ENCODE measurements at places on chromosomes 5 and 9. TPM values are rescaled to one million over a fixed set of nuclear protein-coding genes. Genes with fewer than 3 reads are reported as not detected.

Gene CCL21
- polyA plus RNA-seq, result 11.4 TPM

Gene LRRTM2
- polyA plus RNA-seq, result 0.64 TPM

Gene ZCCHC10
- 22.5 TPM for polyA plus RNA-seq

DNA sequence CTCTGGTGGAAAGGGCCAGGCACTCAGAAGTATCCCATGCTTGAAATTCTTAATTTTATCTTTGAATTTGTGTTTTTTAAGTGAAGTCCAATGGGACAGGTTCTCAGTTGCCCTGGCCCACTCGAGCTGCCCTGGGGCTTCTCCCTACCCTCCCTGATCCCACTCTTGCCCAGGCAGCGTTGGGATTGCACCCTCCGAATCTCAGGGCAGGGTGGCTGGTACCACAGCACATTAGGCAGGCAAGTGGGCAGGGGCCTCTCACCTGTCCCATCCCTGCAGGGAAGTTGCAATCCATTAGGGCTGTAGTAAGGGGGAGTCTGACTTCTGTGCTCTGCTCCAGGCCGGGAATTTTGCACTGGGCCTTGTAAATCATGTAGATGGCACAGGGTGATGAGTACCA, 2.7 kb downstream of the RUFY1 start:
- DNase-seq, result no peak

- peak; percentile 60 for DNase-seq
Observed at GRCh38 chr5:83035373-83036100, 41.7 kb downstream of the TMEM167A start.

DNA sequence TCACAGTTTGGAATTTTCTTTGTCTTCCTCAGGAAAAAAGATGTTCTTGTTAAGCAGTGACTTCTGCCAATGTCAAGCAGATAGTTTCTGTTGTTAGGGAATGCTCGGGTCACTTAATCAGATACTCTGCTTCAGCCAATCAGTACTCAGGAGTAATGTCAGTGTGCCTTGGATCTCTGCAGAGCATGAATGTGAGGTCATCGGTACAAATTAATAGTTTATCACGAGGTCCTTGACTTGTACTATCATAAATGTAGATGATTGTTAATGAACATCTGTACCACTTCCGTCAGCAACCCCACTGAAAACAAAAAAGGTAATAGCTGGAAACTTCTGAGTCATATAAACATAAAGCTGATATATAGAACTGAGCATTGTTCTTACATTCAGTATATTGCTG, 73.6 kb downstream of the FBXL7 start:
- DNase-seq, result no peak

DNA sequence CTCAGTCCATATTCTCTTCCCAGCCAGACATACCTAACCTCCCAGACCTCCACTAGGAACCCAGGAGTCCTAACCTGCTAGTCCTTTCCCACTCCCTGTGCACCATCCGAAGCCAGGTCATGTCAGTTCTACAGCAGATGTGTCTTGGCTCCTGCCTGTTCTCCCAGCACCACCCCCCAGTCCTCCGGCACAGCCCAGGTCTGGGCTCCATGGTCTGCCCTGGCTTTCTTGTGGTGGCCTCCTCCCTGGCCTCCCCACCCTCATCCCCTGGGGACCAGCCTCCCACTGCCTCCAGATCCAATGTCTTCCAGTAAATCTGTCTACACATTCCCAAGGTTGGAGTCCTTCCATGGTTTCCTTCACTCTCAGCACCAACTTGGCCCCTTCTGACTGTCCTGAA, 20.0 kb downstream of the KCNIP1 start:
- no peak for DNase-seq

DNA sequence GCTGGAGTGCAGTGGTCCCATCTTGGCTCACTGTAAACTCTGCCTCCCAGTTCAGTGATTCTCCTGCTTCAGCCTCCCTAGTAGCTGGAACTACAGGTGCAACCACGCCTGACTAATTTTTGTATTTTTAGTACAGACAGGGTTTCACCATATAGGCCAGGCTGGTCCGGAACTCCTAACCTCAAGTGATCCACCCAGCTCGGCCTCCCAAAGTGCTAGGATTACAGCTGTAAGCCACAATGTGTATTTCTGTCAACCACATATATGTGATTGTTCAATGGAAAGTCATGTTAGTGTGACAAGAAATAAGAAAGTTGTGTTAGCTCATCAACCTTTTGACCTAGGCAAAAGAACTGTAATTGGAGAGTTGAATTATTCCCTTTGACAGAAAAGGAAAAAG, 677.1 kb upstream of the CHD1 start:
- no peak for DNase-seq

DNA sequence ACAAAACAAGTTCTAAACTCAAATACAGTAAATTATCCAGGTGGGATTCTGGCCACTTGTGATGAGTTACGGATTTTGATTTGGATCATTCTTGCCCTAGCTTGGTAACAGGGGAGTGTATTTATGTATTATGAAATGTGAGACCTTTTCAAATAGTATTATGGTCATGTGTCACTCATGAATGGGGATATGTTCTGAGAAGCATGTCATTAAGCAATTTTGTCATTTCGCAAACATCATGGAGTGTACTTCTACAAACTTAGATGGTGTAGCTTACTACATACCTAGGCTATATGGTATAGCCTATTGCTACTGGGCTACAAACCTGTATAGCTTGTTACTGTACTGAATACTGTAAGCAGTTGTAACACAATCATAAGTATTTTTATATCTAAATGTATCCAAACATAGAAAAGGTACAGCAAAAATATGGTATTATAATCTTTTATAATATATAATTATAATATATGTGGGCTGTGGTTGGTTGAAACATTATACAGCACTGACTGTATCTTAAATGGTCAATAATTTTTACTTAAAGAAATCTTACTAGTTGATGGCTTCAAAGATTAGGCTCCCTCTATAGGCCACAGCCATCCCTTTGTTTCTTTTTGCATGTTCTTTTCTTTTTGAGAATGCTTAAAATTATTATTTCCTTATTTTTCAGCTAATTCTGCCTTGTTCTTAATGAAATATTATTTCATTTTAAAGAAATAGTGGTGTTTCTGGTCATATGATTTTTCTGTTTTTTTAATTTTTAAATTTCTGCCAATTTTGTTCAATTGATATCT, 128.4 kb downstream of the MAST4 start:
- DNase-seq, result no peak

DNA sequence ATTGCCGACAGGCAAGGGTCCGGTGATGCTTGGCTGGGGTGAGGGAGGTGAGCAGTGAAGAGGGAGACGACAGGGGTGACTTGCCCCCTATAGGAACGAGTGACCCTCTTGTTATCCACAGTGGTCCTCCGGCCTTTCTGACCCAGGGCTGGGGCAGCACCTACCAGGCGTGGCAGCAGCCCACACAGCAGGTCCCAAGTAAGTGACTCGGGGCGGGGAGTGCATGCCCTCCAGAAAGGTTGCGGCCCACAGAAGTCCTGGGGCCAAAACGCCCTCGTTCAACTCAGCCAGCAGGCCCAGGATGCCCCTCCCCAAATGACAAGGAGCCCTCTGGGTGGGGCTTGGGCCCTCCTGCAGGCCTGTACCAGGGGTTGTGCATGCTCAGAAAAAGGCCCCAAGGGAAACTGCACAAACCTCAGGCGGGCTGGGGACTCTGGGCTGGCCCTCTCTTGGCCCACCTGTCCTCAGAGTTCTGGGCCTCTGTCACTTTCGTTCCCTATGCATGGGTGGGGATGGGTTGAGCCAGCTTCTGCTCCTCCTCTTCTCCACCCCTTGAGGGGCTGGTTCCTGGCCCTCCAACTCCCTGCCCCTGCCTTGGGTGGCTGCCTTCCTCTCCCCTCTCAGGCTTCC, 32.2 kb upstream of the PRDM12 start:
- no peak for DNase-seq

DNA sequence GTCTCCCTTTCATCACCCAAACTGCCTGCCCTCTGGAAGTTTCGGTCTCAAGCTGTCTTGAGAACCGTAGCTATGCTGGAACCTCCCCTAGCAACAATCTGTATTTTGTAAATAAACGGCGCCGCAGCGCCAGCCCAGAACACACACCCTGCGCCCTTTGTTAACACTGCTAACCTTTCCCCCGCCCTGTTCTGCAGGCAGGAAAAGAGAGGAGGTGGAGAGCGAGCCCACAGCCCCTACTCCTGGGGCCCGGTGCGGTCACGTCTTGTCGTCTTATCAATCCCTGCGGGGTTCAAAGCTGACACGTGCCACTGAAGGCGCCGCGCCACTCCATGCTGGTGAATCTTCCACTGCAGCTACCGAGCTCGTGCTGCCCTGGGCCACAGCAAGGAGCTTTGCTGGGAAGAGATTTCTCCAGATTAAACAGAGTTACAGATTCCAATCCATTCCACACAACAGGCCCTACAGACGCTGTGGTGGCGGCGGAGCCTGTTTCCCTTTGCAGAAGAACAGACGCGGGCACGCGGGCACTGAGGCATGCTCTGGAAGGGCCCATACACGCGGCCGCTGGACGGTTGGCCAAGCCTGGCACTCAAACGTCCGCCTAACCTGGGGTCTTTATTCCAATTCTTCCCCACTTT, 25.3 kb downstream of the ZDHHC11B start:
- peak; percentile 48 for DNase-seq

- DNase-seq, result peak; percentile 41
Observed at GRCh38 chr5:6766604-6767093, 53.4 kb downstream of the TENT4A start.

- no peak for DNase-seq
Observed at GRCh38 chr9:5554254-5554653, 43.9 kb downstream of the PDCD1LG2 start.

GRCh38 chr9:68949271-68950000, 64.5 kb downstream of the PRKACG start:
- DNase-seq, result no peak

GRCh38 chr5:77546-77945, 14.4 kb upstream of the PLEKHG4B start:
- no peak for DNase-seq

DNA sequence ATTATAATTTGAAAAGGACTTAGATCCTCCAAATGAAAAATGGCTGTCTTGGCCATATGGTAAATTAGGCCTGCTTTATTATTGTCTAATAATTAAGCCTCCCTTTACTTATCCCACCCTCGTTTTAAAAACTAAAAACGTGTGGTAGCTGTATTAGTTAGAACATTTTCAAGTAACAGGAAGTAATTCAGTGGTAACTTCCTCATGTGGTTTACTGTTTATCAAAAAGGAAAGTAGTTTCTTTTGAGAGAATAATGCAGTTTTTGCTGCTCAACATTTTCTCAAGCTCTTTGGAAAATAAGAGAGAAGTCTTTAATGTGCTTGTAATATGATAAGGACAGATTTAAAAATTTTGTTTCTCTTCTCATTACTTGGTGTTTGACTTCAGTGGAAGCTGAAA, 26.0 kb downstream of the ZCCHC7 start:
- no peak for DNase-seq

DNA sequence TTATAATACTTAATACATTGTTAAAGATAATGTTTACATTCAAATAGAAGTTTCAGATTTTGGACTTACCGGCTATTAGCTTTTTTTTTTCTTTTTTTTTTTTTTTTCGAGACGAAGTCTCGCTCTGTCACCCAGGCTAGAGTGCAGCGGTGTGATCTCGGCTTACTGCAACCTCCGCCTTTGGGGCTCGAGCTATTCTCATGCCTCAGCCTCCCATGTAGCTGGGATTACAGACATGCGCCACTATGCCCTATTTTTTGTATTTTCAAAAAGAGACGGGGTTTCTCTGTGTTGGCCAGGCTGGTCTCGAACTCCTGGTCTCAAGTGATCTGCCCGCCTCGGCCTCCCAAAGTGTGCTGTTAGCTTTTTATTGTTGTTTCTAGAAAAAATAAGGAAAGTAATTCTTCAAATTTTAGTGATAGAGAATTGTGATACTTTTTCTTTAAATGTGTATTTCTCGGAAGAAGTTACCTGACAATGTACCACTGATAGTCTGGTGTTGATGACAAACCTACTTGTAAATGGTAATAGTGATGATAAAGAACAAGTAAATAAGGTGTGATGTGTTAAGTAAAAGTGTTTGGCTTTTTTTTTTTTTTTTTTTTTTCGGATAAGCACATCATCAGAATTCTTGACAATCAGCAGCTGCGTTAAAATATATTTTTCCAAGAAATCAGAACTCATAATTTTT, 2.7 kb downstream of the CDC42SE2 start:
- no peak for DNase-seq

Data from muscle of arm (tissue), 14 donors.